NCI-H1105 treated with DMSO at 0.1 percent for 48 hours (cell line): ENCODE measurements at places on chromosomes 5 and 9.

- no peak for DNase-seq
These were observed 58.4 kb downstream of the TEX10 start for GRCh38 chr9:100294341-100294740.

GRCh38 chr5:80711938-80712337 lies 57.2 kb upstream of the DHFR start:
- DNase-seq = no peak

DNA sequence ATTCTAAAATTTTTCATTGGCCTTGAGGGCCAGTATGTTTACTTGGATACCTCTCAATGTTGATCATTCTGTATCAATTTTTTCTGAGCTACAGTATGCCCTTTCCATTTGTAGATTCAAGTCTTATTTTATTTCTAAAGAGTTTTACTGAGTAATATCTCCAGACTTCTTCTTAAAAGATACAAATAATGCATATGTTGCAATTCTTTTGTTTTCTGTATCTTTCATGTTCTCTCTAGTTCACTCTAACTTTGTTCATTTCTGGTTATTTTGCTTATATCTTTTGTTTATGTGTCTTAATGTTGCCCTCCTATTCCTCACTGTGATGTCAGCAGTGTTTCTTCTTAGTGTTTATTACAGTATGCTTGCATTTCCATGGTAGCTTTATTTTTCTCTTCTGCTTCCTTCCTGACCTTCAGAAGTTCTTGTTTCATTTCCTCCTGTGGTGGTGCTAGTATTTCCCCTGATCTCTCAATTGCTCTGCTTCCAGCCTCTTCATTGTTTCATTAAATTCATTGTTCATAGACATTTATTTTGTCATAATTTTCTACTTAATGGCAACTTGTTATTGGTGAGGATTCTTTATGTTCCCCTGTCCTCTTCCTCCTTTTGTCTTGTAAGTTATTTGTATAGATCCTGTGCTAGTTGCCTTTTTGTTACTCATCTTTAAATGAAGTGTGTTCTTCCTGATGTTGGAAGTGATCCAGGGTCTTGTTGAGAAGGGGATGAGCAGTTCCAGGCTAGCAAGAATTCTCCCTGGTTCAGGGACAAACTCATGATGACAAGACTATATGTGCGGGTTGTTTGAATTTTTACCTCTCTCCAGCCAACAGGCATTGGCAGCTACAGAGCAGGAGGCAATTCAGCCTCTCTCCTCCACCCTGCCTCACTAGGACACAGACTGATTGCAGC lies 160.8 kb downstream of the DEPDC1B start:
- DNase-seq = no peak

GRCh38 chr5:72615061-72615460 lies 107.9 kb upstream of the ZNF366 start:
- no peak for DNase-seq

GRCh38 chr5:81222285-81222684 lies 10.8 kb upstream of the CKMT2 start:
- DNase-seq = no peak

GRCh38 chr9:108272349-108272899 lies 583.4 kb downstream of the ACTL7B start:
- DNase-seq = peak; percentile 56

DNA sequence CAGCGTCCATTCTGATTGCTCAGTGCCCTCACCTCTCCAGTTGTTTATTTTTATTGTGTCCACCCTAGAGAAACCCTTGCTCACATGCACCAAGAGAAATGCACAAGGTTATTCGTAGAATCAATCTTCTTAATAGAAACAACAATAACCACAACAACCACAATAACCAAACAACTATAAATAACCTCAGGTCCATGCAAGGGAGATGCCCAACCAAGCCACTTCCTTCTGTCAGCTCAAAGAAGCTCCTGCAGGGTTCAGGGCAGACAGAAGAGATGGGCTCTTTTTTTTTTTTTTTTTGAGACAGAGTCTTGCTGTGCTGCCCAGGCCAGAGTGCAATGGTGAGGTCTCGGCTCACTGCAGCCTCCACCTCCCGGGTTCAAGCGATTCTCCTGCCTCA lies 14.9 kb upstream of the TCOF1 start:
- DNase-seq = no peak

DNA sequence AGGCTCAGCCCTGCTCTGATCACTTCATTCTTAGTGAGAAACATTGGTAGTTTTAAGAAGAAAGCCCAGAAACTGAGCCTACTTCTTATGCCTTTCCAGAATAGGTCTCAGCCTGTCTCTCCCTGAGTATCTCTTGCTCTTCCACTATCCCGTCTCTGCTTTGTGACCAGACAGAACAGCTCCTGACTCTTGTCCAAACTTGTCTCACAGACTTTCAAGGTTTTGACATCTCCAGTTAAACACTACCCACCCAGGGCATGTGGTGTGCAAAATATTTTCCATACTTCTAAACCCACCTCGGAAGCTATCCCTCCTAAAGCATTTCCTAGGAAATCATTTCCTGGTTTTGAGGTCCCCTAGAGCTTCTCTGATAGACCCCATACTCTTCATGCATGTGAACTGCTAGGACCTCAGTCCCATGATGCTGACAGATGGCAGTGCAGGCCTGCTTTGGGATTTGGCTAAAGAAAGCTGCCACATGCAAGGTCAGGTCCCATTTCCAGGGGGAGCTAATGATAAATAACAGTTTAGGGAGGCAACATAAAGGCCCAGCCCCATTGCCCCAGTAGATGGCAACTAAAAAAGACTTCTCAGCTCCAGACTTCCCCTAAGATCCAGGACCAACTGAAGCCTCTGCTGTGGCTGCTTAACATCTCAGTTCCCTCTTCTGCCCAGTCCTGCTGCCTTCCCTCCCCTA lies 211.5 kb downstream of the MED10 start:
- DNase-seq = no peak

DNA sequence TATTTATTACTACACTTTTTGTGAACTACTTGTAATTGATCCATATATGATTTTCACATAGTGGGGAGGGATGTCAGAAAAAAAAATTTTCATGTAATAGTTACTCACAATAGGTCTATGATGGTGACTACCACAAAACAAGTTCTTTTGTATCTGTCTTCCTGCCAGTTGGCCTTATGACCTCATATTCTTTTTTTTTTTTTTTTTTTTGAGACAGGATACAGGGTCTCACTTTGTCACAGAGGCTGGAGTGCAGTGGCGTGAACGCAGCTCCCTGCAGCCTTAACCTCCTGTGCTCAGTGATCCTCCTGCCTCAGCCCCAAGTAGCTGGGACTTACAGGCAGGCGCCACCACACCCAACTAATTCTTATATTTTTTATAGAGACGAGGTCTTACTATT lies 10.9 kb downstream of the SEC24A start:
- no peak for DNase-seq

- DNase-seq = no peak
These were observed 384.7 kb downstream of the IRX2 start for GRCh38 chr5:2366816-2367215.

DNA sequence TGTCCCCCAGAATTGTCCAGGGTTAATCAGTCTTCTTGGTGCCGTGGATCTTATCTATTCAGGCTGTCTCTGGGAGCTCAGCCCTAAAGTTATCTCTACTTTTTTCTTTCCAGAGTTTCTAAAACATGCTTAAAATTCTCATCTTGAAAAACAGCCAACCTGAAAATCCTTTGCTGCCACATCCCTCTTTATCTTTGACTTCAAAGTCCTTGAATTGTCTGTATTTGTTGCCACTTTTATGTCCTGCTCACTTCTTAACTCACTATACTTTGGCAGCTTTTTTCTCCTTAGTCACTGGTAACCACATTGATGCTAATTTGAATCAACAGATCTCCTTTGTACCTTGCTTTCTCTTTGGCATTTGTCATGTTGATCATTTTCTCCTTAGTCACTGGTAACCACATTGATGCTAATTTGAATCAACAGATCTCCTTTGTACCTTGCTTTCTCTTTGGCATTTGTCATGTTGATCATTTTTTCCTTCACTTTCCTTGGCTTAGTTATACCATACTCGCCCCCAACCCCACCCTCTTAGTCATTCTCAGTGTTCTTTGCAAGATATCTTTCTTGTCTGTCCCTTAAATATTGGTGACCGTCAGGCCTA lies 8.5 kb downstream of the DMXL1 start:
- no peak for DNase-seq

- no peak for DNase-seq
These were observed 220.7 kb downstream of the SPOCK1 start for GRCh38 chr5:137278476-137278875.

GRCh38 chr5:82523633-82524032 lies 245.5 kb upstream of the RPS23 start:
- DNase-seq = no peak

GRCh38 chr5:133234273-133234672 lies 182.5 kb downstream of the HSPA4 start:
- DNase-seq = no peak

- DNase-seq = no peak
These were observed 79.2 kb downstream of the AGTPBP1 start for GRCh38 chr9:85662573-85662972.

- no peak for DNase-seq
These were observed 214.3 kb downstream of the C9orf50 start for GRCh38 chr9:129406278-129407225.

DNA sequence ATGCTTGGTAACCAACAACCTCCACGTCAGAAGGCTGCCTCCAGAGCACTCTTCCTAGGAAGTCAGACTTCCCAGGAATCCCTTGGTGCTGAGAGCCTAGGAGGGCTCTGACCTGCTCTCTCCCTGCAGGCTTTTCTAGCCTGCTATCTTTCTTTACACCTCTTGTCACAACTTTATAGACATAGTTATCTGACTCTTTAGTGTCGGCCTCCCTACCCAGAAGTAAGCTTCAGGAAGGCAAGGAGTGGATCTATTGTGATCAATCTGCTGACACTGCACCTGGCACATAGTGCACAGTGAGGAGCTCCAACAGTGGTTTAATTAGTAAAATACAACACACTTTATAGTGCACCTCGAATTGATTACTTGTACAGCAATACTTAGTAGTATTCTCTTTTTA lies 2.3 kb downstream of the AFAP1L1 start:
- DNase-seq = no peak

DNA sequence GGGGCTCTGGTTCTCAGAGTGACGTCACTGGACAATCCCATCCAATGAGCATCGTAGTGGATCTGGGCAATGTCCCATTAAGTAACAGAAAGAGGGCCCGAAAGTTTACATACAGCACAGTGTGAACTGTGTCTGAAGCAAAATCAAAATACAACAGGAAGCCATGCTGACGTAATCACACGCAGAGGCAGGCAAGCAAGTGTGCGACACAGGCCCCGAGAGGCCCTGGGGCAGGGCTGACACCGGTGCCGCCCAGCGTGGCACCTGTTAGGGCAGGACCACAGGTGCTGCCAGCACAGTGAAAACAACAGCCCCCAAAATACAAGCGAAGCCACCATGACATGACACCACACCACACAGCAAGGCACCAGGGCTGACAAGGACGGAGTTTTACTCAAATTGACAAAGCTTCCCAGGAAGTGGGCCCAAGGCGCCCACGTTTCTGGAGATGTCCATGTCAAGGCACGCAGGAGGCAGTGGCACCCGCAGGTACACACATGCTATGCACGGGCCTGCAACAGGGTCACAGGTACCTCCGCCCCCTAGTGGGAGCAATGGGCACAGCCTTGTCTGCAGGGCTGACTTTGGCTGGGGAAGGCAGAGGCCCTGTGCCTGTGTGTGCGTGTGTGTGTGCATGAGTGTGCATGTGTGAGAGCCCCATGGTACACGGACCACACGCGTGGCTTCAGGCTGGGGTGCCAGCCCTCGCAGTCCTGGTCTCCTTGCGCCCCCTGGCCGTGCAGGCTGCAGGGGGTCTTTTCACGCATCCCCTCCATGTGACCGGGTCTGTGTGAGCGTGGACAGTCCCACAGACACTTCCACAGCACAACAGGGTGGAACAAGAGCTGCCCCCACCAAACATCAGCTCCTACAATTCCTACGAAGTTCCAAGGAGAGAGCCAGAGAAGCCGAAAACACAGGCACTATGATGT lies 19.6 kb downstream of the QSOX2 start:
- DNase-seq = peak; percentile 15

DNA sequence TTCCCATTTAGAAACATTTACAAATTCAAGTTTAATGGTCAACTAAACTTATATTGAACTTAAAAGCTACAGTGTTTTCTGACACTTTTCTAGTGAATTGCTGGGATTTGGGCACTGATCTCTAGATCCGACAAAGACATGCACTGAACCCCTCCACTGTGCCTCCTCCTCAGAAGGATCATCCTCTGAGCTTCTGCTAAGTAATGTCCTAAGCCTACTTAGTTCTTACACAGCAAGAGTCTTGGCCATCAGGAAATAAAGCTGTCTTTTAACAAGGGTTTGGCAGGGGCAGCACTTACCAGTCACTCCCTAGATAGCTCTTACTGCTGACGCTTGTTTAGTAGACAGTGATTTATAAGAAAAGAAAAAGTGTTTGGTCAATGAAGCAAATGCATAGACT lies 50.5 kb downstream of the FAM81B start:
- DNase-seq = no peak

- DNase-seq = no peak
These were observed 7.5 kb downstream of the ADAMTS13 start for GRCh38 chr9:133429641-133430161.

- DNase-seq = no peak
These were observed 52.8 kb downstream of the SPATA31C2 start for GRCh38 chr9:88085476-88085875.

DNA sequence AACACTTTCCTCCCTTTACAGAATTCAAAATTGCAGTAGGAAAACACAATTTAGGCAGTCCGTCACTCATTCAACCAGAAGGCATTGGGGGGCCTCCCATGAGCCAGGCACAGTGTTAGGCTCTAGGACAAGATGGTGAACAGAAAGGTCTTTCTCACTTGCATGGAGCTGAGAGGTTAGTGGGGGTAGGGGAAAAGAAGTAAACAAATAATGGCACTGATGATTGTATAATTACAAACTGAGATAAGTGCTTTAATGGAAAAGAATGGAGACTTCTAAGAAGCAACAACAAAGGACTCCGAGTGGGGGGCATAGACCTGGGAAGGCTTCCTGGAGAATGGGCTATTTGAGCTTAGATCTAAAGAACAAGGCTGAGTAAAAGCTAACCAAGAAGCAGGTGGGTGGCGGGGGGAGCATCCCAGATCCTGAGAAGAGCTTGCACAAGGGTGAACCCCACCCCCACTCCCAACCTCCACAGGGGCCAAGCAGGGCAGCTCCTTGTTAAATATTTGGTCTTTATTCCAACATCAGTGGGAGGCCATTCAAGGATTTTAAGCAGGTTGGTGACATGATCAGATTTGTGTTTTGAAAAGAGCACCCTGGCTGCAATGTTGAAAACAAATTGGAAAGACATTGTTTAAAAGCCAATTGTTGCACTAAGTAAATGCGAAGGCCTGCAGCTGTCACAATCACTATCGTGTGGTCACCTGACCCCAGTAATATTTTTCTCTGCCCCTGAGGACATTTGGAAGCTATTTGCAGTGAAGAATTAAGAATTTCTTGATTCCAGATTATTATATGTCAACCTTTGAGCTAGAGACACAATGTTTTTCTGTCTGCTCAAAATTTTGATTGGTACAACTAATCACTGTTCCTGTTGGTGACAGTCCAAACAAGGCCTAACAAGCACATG lies 73.9 kb upstream of the EFNA5 start:
- DNase-seq = no peak

DNA sequence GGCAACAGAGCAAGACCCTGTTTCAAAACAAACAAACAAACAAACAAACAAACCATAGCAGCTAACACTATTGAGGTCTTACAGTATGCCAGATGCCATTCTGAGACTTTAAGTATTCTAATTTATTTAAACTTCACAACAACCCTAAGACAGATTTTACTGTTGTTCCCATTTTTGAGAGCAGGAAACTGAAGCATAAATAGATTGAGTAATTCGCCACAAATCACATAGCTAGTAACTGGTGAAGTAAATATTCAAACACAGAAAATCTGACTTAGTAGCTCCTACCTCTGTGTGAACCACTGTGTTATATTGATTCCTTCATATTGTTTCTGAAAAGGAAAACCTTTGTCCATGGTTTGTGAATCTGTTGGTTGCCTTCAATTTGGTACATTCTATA lies 98.4 kb downstream of the UNC13B start:
- no peak for DNase-seq
